Mammary epithelial cell (primary cell): ENCODE measurements at places on chromosomes 3 and 15. TPM values are rescaled to one million over a fixed set of nuclear protein-coding genes. Genes with fewer than 3 reads are reported as not detected.

DNA sequence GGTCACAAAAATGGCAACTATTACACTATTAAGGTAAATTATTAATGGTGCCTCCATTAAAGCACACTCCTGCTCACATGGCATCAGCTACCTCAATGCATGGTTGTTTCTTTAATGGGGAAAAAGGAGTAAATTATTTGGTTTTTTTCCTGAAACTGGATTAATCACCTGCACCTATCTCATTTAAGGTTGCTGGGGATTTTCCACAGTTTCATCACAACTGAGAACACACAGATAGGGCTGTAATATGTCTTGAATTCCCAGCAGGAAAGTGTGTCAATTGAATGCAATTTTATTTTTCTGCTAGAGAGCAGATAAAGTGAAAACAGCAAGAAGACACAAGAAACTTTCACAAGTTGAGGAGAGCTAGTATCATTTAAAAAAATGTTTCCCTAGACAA, 36.4 kb downstream of the RFTN1 start:
- peak; percentile 42 for DNase-seq

GRCh38 chr15:91886878-91887277, 33.4 kb downstream of the SLCO3A1 start:
- no peak for DNase-seq

GRCh38 chr15:76313731-76314130, 2.5 kb upstream of the ETFA start:
- no peak for DNase-seq

GRCh38 chr3:82685761-82686160, 924.3 kb upstream of the GBE1 start:
- no peak for DNase-seq

DNA sequence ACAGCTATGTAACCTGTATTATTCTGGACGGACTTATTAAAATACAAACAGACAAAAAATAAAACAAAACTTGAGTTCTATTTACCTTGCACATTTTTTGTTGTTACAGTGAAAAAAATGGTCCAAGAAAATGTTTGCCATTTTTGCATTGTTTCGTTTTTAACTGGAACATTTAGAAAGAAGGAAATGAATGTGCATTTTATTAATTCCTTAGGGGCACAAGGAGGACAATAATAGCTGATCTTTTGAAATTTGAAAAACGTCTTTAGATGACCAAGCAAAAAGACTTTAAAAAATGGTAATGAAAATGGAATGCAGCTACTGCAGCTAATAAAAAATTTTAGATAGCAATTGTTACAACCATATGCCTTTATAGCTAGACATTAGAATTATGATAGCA, 17.1 kb downstream of the LMOD3 start:
- DNase-seq, result no peak

DNA sequence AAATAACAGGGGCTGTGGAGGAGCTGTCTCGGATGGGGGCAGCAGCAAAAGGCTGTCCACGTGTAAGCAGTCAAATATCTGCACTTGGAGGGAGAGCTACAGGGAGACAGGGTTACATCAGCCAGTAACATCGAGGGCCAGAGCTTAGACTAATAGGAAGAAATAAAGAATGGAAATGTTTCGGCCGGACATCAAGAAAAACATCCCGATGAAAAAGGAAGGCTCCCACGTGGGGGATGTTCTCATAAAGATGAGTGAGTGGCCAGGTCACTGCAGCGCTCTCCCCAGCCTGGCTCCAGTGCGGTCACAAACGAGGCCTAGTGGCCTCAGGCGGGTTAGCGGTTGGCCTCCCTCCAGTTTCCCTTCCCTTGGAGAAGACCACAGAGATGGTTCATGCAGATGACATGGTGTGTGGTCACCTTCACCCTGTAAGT, 56.1 kb upstream of the WNT5A start:
- DNase-seq, result no peak

DNA sequence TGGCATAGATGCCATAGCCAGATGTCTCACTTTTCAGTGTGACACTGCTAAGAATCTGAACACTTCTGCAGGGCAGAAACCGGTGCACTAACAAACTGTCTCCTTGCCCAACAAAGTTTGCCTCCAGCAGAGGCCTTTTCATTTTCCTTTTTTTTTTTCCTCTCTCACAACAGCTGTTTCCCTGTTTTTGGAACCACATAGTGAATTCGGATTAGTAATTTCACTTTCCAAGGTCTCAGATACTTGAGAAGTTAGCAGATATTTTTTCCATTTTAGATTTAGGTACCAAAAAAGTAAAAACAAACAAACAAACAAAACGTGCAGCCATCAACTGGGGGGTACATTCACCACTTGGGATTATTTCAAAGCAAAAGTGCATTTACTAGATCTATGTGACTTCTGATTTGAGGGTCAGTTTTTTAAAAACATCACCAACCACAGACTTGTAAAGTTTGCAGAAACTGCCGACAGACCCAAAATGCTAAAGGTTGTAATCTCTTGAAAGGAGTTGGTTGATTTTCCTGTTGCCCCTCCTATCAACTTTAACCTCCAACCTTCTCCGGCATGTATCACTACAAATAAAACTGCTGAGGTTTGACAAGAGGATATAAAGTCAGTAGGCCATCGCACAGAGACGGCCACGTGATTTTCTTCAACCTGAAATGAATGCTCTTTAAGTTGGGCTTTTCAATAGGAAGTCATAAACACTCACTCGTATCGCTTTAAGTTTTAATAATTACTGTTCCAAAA, 169.1 kb downstream of the CDIN1 start:
- no peak for DNase-seq

DNA sequence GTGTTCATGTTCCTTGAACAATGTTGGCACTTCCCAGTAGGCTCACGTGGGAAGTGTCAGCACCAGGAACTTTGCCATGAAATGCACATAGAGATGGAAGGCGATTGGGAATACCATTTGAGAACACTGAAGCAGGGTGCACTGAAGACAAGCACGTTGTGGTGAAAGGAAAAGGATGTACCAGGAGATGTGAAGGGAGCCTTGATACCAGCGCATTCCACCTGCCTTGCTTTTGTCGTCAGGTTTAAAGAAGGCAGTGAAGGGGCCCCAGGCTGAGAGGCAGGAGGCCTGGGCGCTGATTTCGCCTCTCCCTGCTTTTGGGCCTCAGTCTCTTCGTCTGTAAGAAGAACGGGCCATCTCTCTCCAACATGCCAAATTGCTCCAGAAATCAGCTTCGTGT, 194.5 kb upstream of the HES1 start:
- DNase-seq, result no peak

- DNase-seq, result no peak
Measured at GRCh38 chr15:44788748-44789147, 52.4 kb downstream of the TRIM69 start.

DNA sequence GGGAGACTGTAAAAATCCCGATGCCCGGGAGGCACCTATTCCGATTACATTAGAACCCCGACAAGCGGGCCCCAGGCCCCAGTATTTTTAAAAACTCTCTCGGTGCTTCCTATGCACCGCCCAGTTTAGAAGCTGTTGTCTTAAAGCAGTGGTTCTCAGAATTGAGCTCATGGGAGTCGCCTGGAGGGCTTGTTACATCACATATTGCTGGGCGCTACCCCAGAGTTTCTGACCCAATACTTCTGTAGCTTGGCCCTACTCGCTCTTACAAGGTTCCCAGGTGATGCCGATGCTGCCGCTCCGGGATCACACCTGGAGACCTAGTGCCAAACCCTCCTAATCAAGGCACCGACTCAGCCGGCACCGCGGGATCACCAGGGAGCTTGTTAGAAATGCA, 35.2 kb downstream of the CPN2 start:
- peak; percentile 58 for DNase-seq

HMG20A gene
- total RNA-seq, result 35.0 TPM

TMCO5A gene
- not detected in 2 replicates for total RNA-seq

PRTG gene
- 0.11 and 0.71 TPM in 2 replicates for total RNA-seq

RPP14 gene
- 18.5 and 22.1 TPM in 2 replicates for total RNA-seq

GATM gene
- total RNA-seq, result 0.80 and 1.4 TPM in 2 replicates
